ENCODE measurements at places on chromosomes 16 and 17. TPM values are rescaled to one million over a fixed set of nuclear protein-coding genes. Genes with fewer than 3 reads are reported as not detected.
A peak's percentile ranks its signal among the peaks of the same experiment; 100 is the strongest.

GRCh38 chr17:4908711-4909496, 6.0 kb upstream of the CHRNE start:
- DNase-seq = no peak

- peak; percentile 28 for DNase-seq
These were observed 161.2 kb downstream of the MRTFB start for GRCh38 chr16:14232106-14232864.

Gene TPSB2
- not detected for polyA plus RNA-seq

Gene ANKS4B
- polyA plus RNA-seq = 5.8 TPM

Measured in right renal pelvis (tissue), 4 donors.